ENCODE measurements at places on chromosomes 5 and 9.
A peak's percentile ranks its signal among the peaks of the same experiment; 100 is the strongest.

GRCh38 chr5:61658592-61659008, 326.5 kb downstream of the ZSWIM6 start:
- DNase-seq = peak; percentile 86

GRCh38 chr5:96880444-96881164, 4.3 kb downstream of the ERAP2 start:
- DNase-seq = no peak

GRCh38 chr9:131671133-131671520, 68.7 kb downstream of the RAPGEF1 start:
- DNase-seq = no peak

- no peak for DNase-seq
These were observed 57.3 kb upstream of the LHFPL2 start for GRCh38 chr5:78705826-78706225.

- no peak for DNase-seq
These were observed 22.1 kb downstream of the CAMSAP1 start for GRCh38 chr9:135885100-135885853.
